Suppressor macrophage (primary cell): ENCODE measurements at places on chromosomes 5 and 9.

DNA sequence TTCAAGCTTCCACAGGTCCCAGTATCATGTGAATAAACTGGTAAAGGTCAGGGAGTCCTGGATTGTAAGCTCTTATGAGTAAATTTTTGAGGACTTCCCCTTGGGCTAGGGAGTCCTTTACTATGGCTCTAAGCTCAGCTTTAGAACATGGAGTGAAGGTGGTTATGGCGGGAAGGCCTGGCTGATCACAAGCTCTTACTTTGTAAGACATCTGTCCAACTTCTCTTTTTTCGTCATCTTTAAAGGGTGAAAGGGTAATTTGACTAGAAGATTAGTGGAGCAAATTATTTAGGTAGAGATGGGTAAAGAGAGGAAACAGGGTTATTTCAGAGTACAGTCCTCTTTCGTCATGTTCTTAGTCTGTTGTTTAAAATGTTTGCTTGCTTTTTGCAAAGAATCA is 155.4 kb downstream of the AOPEP start:
- DNase-seq = peak; percentile 77

GRCh38 chr9:78470216-78470615 is 173.3 kb downstream of the PSAT1 start:
- no peak for DNase-seq

- DNase-seq = no peak
Observed at GRCh38 chr5:79287907-79288306, 52.0 kb downstream of the JMY start.

GRCh38 chr9:133991214-133991921 is 756 bp downstream of the VAV2 start:
- DNase-seq = no peak

GRCh38 chr5:124677374-124678351 is 68.8 kb downstream of the ZNF608 start:
- no peak for DNase-seq

DNA sequence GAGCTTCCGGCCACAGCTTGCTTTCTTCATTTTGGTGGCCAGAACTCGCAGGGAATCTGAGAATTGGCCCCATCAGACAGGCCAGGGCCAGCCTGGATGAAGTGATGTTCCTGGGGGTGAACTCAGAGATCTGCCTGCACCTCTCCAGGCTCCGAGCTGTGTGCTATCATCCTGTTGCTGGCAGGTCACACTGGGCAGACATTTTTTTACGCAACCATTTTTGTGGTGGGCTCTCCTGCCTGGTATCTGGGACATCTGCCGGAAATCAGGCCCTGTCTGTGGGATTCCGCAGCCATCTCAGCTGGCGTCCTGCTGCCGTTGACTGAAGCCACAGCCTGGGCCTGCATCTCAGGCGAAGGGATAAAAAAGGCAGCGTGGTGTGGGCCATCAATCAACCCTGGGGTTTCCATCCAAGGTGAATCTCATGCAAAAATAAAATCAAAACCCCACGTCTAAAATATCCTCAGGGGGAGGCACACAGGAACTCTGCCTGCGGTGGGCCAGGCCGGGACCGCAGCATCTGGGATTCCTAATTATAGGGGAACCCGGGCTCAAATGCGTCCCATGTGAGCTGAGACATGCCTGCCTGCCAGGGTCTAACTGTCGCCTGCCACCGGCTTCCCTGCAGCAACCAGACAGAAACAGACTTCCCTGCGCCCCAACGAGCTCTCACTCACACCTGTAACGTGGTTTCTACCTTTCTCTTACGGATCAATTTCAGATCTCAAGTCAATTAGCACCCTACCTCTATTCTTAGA is 174.3 kb downstream of the SYK start:
- DNase-seq = no peak

DNA sequence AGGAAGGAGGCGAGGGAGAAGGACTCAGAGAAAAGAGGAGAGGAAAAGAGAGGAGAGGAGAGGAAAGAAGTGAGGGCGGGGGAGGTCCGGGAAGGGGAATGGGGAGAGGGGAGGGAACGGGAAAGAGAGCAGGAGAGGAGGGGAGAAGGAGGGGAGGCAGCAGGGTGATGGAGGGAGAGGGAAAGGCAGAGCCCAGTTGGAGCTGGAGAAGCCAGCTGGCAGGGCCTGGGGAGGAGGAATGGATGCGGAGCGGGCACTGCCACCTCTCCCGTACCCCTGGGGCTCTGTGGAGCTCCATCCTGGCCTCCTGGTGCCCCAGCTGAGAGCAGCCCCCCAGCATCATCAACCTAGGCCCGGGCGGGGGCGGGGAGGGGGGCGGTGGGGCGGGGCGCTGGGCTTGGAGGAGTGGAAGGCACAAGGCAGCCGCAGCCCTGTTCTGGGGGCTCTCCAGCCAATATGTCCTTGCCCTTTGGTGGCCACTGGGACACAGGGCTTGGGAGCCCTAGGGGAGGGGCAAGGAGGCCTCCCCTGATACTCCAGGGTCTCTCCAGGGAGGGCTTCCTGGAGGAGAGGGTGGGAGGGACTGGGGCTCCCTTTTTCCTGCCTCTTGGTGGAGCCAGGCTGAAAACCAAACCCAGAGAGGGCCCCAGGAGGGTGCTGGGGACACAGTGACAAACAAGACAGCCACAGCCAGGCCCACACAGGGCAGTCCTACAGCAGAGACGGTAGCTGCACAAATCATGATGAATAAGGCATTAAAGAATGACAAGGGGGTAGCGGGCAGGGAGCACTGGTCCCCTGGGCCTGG is 123.7 kb downstream of the C9orf50 start:
- no peak for DNase-seq

DNA sequence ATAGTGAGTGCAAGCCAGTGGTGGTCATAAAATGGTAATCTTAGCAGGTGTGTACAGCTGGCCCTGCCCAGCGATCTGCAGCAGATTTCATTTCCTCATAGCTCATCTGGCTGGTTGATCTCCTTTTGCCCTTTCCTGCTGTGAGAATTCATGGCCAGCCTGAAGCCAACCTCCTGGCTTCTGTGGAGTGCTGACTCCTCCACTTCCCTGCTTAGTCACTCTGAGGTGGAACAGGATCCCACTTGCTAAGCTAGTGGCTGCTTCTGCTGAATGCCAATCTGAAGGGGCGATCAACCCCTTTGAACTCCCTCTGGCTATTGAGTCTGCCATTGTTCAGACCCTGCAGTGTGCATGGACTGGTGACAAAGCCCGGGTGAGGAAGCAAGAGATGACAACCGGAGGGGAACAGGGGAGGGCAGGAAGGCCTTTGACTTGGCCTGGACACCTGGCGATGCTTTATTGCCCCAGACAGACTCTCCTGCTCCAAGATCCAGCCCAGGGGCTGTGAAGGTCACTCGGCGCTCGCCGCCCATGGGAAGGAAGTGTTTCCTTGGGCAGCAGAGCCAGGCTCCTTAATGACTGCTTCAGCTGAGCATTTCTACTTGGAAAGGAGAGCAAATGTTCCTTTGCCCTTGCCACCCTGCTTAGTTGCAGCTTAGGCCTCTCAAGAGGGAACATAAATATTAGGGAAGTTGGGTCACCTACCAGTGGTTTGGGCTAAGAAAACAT is 341.1 kb downstream of the ZSWIM6 start:
- peak; percentile 46 for DNase-seq

GRCh38 chr9:80649496-80649895 is 1039.9 kb downstream of the TLE1 start:
- no peak for DNase-seq

GRCh38 chr9:120555839-120556238 is 24.1 kb downstream of the CDK5RAP2 start:
- peak; percentile 49 for DNase-seq

DNA sequence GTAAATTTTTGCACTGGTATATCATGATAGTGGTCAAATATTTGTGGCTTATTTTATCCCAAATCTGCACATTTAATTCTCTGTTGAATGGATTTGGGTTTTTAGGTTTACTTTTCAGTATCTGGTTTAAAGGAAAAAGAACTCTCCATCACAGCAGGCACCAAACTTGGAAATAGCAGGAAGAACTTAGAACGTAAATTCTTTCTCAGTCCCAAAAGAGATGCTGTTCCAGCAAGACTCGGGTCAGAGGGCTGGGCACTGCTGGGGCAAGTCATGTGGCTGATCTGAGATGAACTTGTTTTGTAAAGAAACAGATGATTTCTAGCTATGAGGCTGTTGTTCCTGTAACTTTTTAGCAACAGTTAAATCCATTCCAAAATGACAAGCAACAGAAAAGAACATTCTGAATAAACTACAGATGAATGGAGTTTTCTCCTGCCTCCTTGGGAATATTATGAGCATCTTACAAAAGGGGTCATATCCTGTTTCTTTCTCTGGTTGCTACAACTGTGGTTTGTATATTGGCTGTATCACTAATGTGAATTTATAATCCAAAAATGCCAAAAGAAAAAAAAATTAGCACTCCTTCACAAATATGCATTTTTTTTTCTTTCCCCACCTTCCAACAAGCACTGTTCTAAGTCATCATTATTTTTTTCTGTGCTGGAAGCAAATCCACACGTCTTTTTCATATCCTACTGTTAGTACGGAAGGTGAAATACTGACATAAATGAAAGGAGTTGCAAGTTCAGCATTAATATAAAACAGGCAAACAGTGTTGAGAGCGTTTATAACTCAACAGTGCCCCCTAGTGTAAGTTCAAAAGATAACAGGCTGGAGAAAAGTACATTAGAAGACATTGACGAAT is 31.1 kb downstream of the OR2K2 start:
- peak; percentile 69 for DNase-seq

DNA sequence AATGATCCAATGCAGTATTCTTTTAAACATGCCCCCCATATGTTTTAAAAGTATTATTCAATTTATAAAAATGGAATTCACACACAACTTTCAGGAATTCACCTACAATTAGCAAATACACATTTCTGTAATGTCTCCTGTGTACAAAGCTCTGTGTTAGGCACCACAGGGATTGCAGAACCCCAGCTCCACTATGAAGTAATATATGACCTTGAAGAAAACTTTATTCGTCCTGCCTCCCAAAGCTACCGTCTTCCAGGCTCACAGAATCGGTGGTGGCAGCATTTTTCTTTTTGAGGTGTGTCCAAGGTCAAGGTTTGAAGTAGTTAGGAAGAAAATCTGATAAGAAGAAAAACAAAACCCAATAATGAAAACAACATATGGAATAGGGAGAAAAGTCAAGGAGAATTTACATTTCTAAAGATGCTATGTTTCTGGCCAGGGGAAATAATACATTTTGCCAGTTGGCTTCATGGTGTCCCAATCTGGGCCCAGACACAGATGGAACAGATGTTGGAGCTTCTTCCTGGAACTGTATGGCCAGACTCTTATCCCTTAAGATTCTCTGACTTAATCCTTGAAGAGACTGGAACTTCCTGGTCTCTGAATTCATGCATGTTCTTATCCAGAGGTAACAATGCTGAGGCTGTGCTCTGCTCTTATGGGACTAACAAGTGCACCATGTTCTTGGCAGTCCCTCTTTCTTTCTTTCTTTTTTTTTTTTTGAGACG is 22.0 kb upstream of the LVRN start:
- no peak for DNase-seq

DNA sequence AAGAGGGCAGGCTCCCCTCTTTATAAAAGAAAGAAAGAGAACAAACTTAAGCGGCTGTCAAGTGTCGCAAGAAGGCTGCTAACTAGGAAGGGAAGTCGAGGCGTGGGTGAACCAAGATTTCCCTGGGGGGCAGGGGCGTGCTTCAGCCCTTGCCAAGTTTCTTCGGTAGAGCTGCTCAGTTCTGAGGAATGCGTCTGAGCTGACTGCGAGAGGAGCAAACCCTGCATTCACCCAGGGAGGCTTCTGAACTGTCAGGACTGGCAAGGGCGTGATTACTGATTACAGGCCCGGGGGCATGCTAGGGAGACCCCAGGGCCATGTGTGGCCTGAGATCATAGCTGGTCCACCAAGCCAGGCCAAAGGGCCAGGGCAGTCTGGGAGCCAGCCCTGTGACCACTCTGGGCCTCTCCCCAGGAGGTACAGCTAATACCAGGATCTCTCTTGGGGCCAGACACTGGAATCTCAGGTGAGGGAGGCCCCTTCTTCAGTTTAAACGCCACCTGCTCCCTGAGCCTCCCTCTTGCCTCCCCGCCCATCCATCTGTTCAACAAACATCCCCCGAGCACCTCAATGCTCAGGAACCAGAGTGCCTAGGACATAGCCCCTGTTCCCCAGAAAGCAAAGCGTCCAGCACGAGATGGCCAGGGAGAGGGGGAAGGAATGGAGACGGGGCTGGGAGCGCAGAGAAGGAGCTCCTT is 30.9 kb downstream of the SARDH start:
- peak; percentile 71 for DNase-seq

DNA sequence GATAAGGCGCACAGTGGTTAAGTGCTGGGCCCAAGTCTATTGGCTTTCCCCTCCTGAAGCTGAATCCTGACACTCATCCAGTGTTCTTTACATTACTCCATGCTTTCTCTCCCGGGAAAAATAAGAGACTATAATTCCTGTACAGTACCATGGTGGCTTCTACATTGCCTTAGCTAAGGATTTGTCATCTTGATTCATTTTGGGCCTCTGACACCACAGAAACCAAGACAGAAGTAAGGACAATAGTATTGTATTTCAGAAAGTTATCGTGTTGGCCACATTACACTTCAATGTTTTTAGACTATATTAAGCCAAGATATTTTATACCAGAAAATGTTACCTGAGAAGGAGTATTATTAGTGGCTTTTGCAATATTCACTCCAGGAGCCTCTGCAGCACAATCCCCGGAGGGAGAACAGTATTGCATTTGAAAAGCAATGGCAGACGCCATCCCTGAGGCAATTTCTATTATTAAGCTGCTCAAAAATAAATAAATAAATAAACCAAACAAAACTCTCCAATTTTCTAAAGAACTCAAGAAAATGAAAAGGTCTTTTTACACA is 267.9 kb downstream of the ENC1 start:
- DNase-seq = no peak

DNA sequence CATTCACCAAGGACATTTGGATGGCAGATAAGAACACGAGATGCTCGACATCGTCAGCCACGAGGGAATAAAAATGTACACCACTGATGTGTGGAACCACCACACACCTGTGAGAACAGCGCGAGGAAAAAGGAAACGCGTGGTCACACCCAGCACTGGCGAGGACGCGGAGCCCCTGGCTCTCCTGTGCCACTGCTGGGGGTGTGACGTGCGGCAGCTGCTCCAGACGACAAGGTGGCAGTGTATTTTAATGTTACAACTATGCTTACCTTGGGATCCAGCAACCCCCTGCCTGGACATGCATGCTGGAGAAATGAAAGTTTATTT is 13.6 kb upstream of the CEP72 start:
- no peak for DNase-seq

DNA sequence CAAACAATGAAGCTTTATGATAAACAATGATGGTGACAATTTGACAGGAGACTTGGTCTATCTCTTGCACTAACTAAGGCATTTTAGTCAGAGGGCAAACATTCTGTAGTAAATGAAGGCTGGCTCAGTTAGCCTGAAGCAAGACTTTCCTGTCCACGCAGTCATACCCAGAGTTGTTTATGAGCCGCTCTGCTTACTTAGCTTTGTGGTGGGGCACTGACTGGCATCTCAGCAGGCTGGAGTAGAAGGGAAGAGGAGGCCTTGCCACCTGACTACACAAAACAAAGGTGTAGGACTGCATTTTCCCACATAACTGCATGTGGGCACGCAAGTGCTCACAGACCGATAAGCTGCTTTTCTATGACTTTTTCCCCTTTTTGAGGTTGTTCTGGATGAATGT is 133.7 kb upstream of the EPB41L4A start:
- no peak for DNase-seq
